H9 (cell line): ENCODE measurements at places on chromosomes 6 and 20. TPM values are rescaled to one million over a fixed set of nuclear protein-coding genes. Genes with fewer than 3 reads are reported as not detected.
A peak's percentile ranks its signal among the peaks of the same experiment; 100 is the strongest.

DNA sequence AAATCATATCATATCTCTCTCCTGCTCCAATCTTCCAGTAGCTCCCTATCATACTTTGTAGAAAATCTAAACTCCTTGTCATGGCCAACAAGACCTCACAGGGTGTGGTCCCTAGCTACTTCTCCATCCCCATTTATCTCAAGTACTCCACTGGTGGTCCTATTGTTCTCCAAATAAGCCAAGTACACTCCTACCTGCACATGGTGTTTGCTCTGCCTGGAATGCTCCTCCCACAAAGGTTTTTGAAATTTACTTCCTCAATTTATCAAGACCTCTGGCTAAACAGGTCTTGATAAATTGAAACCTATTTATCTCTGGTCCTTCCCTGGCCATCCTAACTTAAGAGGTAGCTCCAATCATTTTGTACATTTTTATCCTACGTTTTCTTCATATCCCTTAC is 12.1 kb downstream of the TMX4 start:
- no peak overlapping the region for H3K4me3 ChIP-seq
- no peaks in the 10 kb centered on the region for H3K36me3 ChIP-seq
- DNase-seq = no peak

GRCh38 chr6:24517659-24518543 is 23.1 kb downstream of the ALDH5A1 start:
- no peak for DNase-seq
- no peaks in the 10 kb centered on the region for H3K27me3 ChIP-seq
- H3K4me3 ChIP-seq = no peak overlapping the region
- no peaks in the 10 kb centered on the region for H3K36me3 ChIP-seq
- H3K4me1 ChIP-seq = no peaks in the 10 kb centered on the region
- no peak overlapping the region for H3K27ac ChIP-seq

- H3K27me3 ChIP-seq = no peaks in the 10 kb centered on the region
- no peak overlapping the region for H3K27ac ChIP-seq
- no peaks in the 10 kb centered on the region for H3K36me3 ChIP-seq
- no peaks in the 10 kb centered on the region for H3K4me1 ChIP-seq
- no peak overlapping the region for H3K4me3 ChIP-seq
Observed at GRCh38 chr6:141705431-141705830, 427.3 kb upstream of the GJE1 start.

DNA sequence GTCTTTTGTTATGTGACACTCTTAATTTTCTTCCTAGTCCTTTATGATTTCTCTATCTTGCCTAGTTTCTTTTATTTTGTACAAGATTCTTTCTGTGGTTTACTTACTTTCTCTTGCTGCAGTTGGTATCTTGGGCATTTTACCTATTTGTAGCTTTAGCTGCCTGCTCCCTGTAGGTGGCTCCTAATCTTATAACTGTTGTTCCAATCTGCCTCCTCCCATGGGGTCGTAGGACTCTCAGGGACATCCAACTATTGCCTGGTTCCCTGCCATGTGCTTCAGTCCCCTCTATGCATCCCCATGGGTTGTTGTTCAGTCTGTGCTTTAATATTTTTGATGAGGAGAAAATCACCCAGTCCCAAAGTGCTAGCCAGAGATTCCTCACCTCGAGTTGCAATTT is 31.4 kb downstream of the RIN2 start:
- no peaks in the 10 kb centered on the region; the same call in 1 of the 2 replicates for H3K36me3 ChIP-seq
- no peaks in the 10 kb centered on the region; the same call in 1 of the 2 replicates for H3K4me1 ChIP-seq
- no peak for DNase-seq
- no peak overlapping the region for H3K4me3 ChIP-seq
- no peaks in the 10 kb centered on the region for H3K27me3 ChIP-seq
- no peak overlapping the region for H3K27ac ChIP-seq

DNA sequence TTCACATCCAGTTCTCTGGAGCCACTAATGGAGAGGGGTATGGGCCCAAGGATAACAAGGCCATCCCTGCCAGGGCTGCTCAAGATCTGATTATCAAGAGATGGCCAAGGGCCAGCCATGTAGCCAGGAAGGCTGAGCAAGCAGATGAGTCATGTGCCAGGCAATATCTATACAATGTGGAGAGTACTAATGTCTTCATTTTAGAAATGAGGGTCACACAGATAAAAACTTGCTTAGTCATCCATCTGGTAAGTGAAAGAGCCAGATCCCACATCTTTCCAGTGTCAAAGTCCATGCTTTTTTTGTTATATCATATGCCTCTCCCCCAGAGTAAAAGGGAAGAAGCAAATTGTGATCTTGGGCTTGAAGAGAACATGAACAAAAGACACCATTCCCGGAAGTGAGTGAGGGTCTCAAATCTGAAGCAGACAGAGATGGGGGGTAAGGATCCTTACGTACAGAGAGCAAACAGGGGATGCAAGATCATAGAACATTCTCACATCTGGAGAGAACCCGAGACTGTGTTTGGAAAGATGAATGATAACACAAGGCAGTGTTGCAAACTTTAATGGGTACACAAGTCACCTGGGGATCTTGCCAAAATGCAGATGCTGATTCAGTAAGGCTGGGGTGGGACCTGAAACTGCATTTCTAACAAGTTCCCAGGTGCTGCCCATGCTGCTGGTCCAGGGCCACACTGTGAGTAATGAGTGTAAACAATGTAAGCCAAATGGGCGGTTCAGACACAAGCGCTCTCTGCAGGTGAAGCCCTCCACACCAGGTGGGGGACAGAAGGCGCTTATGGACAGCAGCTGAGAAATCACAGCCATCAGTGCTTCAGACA is 20.0 kb upstream of the GSTA3 start:
- H3K4me1 ChIP-seq = peaks cover 3% of the 10 kb centered on the region; the same call in 1 of the 2 replicates
- peaks cover 8% of the 10 kb centered on the region; the same call in 1 of the 2 replicates for H3K36me3 ChIP-seq
- no peaks in the 10 kb centered on the region for H3K27me3 ChIP-seq
- no peak overlapping the region for H3K27ac ChIP-seq

FKBP1C gene
- total RNA-seq = 0.52 and 1.2 TPM in 2 replicates

- DNase-seq = no peak
- no peak overlapping the region; the same call in 2 of the 3 replicates for H3K4me3 ChIP-seq
- H3K4me1 ChIP-seq = peaks cover 10% of the 10 kb centered on the region
- 0 out of 2 replicates have a peak, but pooled peaks cover 2% of the 10 kb centered on the region for H3K36me3 ChIP-seq
- H3K27me3 ChIP-seq = no peaks in the 10 kb centered on the region
Observed at GRCh38 chr6:106882601-106883518, 91.7 kb downstream of the CD24 start.

NNAT gene
- total RNA-seq = 42.5 and 43.1 TPM in 2 replicates

GRCh38 chr6:71473926-71474325 is 185.3 kb downstream of the OGFRL1 start:
- H3K36me3 ChIP-seq = no peaks in the 10 kb centered on the region
- no peak overlapping the region for H3K4me3 ChIP-seq
- DNase-seq = no peak

GRCh38 chr6:134495890-134496248 is 178.0 kb upstream of the SGK1 start:
- no peak overlapping the region for H3K4me3 ChIP-seq
- H3K4me1 ChIP-seq = no peaks in the 10 kb centered on the region; the same call in 1 of the 2 replicates
- DNase-seq = no peak
- no peak overlapping the region for H3K27ac ChIP-seq
- H3K36me3 ChIP-seq = no peaks in the 10 kb centered on the region

- peak overlapping the region; percentile 76 for H3K4me3 ChIP-seq
- H3K36me3 ChIP-seq = no peaks in the 10 kb centered on the region
- H3K4me1 ChIP-seq = peaks cover 3% of the 10 kb centered on the region; the same call in 1 of the 2 replicates
- no peak overlapping the region for H3K27ac ChIP-seq
- peaks cover 26% of the 10 kb centered on the region for H3K27me3 ChIP-seq
- DNase-seq = peak; percentile 68
Observed at GRCh38 chr6:13014504-13015378, 298.2 kb downstream of the PHACTR1 start.

PRR18 gene
- 0.11 TPM in 1 of 2 replicates, not detected in the other for total RNA-seq

- no peaks in the 10 kb centered on the region for H3K4me1 ChIP-seq
- H3K36me3 ChIP-seq = no peaks in the 10 kb centered on the region
- no peak overlapping the region for H3K27ac ChIP-seq
- no peak overlapping the region for H3K4me3 ChIP-seq
Observed at GRCh38 chr6:165726965-165727381, 63.9 kb upstream of the PDE10A start.

- H3K27me3 ChIP-seq = no peaks in the 10 kb centered on the region
- H3K36me3 ChIP-seq = peaks cover 2% of the 10 kb centered on the region; the same call in 1 of the 3 replicates
- peak; percentile 92 for DNase-seq
- no peak overlapping the region for H3K27ac ChIP-seq
Observed at GRCh38 chr20:32483351-32484224, 101.5 kb downstream of the NOL4L start.

FHL5 gene
- not detected in 2 replicates for total RNA-seq

PROCR gene
- total RNA-seq = 5.8 and 6.4 TPM in 2 replicates

CPNE1 gene
- total RNA-seq = 152 and 155 TPM in 2 replicates

KHDC1L gene
- 0.37 TPM in 1 of 2 replicates, not detected in the other for total RNA-seq

DNA sequence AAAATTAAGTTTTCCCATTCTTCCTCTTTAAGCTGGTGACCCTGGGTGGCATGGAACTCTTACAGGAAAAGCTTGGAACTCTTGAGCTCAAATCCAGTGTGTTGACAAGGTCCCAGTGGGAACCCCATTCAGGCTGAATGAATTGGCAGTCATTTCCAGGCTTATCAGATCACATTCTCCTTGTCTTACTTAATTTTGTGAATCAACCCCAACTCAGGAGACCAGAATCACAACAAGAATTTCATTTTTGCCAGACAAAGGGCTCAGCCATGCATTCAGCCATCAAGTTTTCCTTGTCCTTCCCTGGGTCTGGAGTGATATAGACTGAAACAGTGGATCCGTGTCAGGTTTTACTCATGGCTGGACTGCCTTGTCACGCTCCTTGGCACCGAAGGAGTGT is 92.1 kb upstream of the EEF1E1 start:
- DNase-seq = no peak
- no peaks in the 10 kb centered on the region for H3K36me3 ChIP-seq
- no peaks in the 10 kb centered on the region for H3K27me3 ChIP-seq
- no peak overlapping the region for H3K27ac ChIP-seq
- no peak overlapping the region for H3K4me3 ChIP-seq

GRCh38 chr20:45507011-45507820 is 8.2 kb downstream of the SPINT3 start:
- no peaks in the 10 kb centered on the region for H3K4me1 ChIP-seq
- H3K4me3 ChIP-seq = no peak overlapping the region
- DNase-seq = no peak
- H3K27ac ChIP-seq = no peak overlapping the region
- no peaks in the 10 kb centered on the region for H3K36me3 ChIP-seq

- DNase-seq = no peak
- H3K27me3 ChIP-seq = no peaks in the 10 kb centered on the region
- H3K4me3 ChIP-seq = no peak overlapping the region
- H3K4me1 ChIP-seq = peaks cover 11% of the 10 kb centered on the region
- no peaks in the 10 kb centered on the region; the same call in none of the 3 replicates for H3K36me3 ChIP-seq
Observed at GRCh38 chr20:34043025-34043424, 49.3 kb downstream of the RALY start.

DNA sequence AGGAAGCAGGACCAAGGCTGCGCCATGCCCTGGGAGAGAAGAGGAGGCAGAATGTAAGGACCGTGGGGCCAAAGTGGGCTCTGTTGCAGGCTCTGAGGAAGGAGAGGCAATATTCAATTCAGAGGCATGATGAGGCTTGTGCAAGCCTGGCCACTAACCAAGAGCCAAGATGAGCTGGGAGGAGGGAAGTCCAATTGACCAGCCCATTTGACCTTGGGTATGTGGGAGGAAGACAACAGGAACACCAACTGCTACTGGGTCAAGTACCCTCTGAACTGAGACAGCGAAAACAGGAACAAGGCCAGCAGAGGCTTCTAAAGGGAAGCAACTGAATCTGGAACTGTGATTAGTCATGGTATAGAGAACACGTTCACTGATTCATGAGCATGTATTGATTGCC is 779.6 kb downstream of the MAFB start:
- H3K27ac ChIP-seq = no peak overlapping the region
- H3K27me3 ChIP-seq = no peaks in the 10 kb centered on the region
- no peak overlapping the region for H3K4me3 ChIP-seq

TCP11 gene
- total RNA-seq = not detected in 2 replicates

DNA sequence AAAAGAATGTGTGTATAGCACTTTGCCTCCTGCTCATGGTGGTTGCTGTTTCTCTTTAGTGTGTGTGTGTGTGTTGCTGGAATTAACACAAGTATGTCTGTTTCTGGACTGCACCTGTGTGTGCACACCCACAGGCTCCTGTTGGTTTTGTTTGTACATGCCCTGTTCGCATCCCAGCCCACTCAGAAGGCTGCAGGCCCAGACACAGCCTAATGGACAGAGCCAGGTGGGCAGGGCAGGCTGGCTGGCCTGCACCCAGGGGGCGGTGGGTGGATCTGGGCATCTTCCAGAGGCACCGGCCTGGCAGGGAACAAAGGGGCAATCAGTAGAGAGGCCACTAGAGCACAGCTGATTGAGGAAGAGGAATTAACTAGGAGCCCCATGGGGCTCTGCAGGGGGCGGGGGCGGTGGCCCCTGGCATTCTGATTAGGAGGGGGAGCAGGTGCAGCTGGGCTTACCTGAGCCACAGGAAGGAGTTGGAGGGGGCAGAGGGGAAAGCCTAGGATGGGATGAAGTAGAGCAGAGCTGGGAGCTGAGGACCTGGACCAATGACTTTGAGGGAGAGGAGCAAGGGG is 21.9 kb downstream of the CD40 start:
- H3K4me3 ChIP-seq = no peak overlapping the region
- DNase-seq = no peak
- H3K27ac ChIP-seq = no peak overlapping the region
- no peaks in the 10 kb centered on the region for H3K4me1 ChIP-seq

BCAS4 gene
- total RNA-seq = 16.9 and 21.4 TPM in 2 replicates

DNA sequence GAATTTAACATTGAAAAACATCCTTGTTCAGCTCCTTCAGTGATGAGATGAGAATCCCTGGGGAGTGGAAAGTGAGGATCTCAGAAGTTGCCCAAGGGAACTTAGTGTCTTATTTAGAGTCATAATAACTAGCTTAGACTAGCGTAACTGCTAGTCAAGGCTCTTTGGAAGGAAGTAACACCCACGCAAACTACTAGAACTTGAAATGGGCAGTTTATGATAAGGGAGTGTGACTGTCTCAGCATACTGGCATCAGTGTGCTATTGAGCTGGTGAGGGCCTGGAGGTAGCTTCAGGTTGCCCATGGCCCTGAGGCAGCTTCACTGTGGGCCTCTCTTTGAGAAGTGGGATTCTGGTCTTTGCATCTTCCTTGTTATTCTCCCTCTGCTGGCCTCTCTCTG is 40.1 kb downstream of the SLX4IP start:
- no peak for DNase-seq
- H3K4me1 ChIP-seq = no peaks in the 10 kb centered on the region
- no peaks in the 10 kb centered on the region; the same call in 1 of the 3 replicates for H3K36me3 ChIP-seq
- no peak overlapping the region for H3K27ac ChIP-seq

DNA sequence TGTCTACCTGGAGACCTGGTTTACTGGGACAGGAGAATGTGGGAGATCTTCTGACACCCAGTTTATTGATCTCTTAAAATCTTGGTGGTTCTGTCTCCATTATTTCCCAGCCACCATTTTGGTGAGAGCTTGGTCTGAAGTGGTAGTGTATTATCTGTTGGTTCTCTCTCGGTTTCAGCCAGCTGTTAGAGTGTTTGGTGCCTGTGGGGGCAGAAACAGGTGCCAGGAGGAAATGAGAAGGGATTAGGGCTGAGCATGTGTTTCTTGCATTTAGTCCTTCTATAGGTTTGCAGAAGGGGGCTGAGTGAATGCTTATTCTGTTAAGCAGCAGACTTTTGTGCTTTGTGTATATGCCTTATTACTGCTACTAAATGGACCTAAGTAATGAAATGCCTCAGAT is 9.6 kb downstream of the JARID2 start:
- H3K27me3 ChIP-seq = no peaks in the 10 kb centered on the region
- no peak overlapping the region for H3K27ac ChIP-seq
- peaks cover 27% of the 10 kb centered on the region for H3K4me1 ChIP-seq
- peak overlapping the region; percentile 67 for H3K4me3 ChIP-seq
